Left lung (tissue), 14 donors: ENCODE measurements at places on chromosomes 12 and 14. TPM values are rescaled to one million over a fixed set of nuclear protein-coding genes. Genes with fewer than 3 reads are reported as not detected.
A peak's percentile ranks its signal among the peaks of the same experiment; 100 is the strongest.

WNT1 gene
- total RNA-seq, result not detected

TPI1 gene
- total RNA-seq, result 521 TPM

TAS2R31 gene
- 3.4 TPM for total RNA-seq

DNA sequence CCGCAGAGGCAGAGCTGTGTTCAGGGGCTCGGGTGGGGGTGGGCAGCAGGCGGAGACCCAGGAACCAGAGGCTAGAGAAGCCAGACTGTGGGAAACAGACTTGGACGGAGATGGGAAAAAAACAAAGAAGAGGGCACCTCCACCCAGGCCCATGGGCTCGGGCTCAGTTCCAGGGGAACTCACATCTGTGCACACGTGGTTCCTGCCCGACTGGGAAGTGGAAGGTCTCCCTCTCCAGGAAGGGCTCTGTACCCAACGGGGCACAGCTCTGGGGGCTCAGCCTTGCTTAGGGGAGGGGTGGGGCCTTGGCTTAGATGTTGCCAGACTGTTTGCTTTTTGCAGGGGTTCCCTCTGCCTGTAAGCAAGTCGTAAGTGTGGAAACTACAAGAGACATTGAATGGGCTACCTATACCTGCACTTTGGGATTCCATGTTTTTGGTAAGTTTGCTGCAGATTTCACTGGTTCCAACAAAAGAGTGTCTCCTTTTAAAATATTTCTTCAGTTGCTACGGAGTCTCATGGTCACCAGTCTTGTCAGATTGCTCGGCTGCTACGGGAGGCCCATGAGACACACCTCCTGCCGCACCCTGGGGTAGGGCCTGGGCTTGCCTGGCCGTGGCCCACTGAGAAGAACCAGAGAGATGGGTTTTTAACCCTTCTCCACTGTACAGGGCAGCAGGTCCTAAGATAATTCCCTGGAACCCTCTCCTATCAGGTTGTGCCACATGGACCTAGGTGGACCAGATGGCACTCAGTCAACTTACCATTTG is 127.6 kb upstream of the EVL start:
- H3K4me3 ChIP-seq, result no peak overlapping the region
- no peak for DNase-seq
- H3K27me3 ChIP-seq, result no peaks in the 10 kb centered on the region
- no peaks in the 10 kb centered on the region for H3K36me3 ChIP-seq
- H3K27ac ChIP-seq, result no peak overlapping the region

- no peaks in the 10 kb centered on the region for H3K4me1 ChIP-seq
- no peak overlapping the region for H3K4me3 ChIP-seq
- H3K27me3 ChIP-seq, result no peaks in the 10 kb centered on the region
Observed at GRCh38 chr12:16012117-16012516, 101.0 kb downstream of the DERA start.

GRCh38 chr12:13250416-13250815 is 53.9 kb downstream of the EMP1 start:
- H3K4me1 ChIP-seq, result peaks cover 2% of the 10 kb centered on the region
- no peaks in the 10 kb centered on the region for H3K36me3 ChIP-seq
- no peak overlapping the region for H3K4me3 ChIP-seq
- H3K27me3 ChIP-seq, result no peaks in the 10 kb centered on the region

- H3K4me3 ChIP-seq, result no peak overlapping the region
- no peak for DNase-seq
- H3K27me3 ChIP-seq, result no peaks in the 10 kb centered on the region
- no peak overlapping the region for H3K27ac ChIP-seq
- H3K4me1 ChIP-seq, result no peaks in the 10 kb centered on the region
- H3K36me3 ChIP-seq, result no peaks in the 10 kb centered on the region
Observed at GRCh38 chr12:79455286-79455685, 235.5 kb downstream of the PAWR start.

DNA sequence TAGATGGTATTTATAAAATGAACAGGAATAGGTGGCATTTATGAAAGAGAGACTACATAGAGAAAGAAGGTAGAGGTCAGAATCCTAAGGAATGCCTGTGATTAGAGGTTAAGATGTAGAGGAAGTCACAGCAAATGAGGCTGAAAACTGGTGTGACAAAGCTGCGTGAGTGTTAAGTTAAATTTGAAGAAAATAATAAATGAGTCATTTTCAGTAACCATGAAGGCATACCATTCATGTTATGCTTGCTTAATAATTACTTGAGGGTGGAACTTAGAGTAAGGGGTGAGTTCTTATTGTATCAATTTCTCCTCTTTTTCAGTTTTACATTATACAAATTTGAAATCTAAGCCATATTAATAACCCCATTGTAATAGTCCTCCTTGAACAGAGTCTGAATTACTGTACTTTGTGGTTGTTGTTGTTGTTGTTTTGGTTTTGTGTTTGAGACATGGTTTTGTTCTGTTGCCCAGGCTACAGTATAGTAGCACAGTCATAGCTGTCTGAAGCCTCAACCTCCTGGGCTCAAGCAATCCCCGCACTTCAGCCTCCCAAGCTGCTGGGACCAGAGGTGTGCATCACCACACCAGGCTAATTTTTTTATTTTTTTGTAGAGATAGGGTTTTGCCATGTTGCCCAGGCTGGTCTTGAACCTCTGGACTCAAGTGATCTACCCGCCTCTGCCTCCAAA is 761.5 kb downstream of the GALC start:
- H3K4me1 ChIP-seq, result no peaks in the 10 kb centered on the region
- H3K27ac ChIP-seq, result no peak overlapping the region
- H3K27me3 ChIP-seq, result no peaks in the 10 kb centered on the region
- H3K36me3 ChIP-seq, result no peaks in the 10 kb centered on the region
- no peak overlapping the region for H3K4me3 ChIP-seq

DNA sequence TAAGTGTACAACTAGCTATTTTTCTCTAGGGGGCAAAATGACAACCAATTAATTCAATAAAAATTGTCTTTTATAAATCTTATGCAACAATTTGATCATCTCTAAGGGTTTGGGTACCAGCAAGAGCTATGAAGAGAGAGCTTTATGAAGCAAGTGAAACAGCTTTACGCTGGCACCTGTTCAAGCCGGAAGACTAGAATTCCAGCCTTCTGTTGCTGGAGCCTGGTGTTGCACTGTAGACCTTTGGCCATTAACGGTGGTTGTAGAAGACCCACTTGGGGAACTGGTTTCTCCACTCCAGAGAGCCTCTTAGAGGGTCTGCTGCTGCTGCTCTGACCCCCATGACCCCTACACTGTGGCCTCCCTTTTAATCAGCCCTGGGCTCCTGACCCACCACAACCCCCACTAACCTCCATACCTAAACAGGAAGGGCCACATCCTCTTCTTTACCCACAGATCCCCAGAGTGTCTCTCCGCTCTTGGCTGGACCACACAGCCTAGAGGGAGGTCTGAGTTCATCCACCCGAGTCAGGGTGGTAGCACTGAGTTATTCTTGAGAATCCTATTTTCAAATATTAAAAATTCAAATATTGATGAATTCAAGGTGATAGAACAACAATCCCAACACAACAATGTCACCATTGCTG is 54.6 kb upstream of the STON2 start:
- H3K4me1 ChIP-seq, result peaks cover 4% of the 10 kb centered on the region
- H3K36me3 ChIP-seq, result no peaks in the 10 kb centered on the region
- no peak for DNase-seq
- H3K27ac ChIP-seq, result no peak overlapping the region

DNA sequence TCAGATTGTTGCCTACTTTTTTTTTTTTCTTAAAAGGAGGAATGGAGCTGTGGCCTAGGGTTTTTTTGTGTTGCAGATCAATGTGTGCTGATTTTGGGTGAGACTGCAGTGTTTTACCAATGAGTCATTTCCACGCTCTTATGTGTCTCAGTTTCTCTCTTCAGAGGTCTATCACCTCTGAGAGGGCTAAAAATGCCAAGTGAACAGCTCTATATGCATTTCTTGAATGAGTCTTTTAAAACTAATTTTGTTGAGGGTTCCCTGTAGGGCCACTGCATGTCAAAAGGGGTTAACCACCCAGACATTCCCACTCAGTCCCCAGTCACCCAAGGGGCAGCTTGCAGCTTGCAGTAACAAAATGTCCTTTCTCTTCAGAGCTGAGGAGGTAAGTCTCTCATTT is 24.3 kb upstream of the GLIPR1L2 start:
- no peak overlapping the region for H3K27ac ChIP-seq
- H3K36me3 ChIP-seq, result no peaks in the 10 kb centered on the region
- no peaks in the 10 kb centered on the region for H3K27me3 ChIP-seq
- H3K4me3 ChIP-seq, result no peak overlapping the region

- no peak overlapping the region for H3K27ac ChIP-seq
- H3K36me3 ChIP-seq, result no peaks in the 10 kb centered on the region
- no peaks in the 10 kb centered on the region for H3K4me1 ChIP-seq
- no peak for DNase-seq
- H3K4me3 ChIP-seq, result no peak overlapping the region
Observed at GRCh38 chr12:62588916-62589315, 122.3 kb downstream of the MON2 start.

- peaks cover 4% of the 10 kb centered on the region for H3K4me1 ChIP-seq
- no peak for DNase-seq
- H3K27me3 ChIP-seq, result no peaks in the 10 kb centered on the region
- no peak overlapping the region for H3K4me3 ChIP-seq
- no peaks in the 10 kb centered on the region for H3K36me3 ChIP-seq
Observed at GRCh38 chr14:68749487-68750475, 43.1 kb downstream of the ZFP36L1 start.

DNA sequence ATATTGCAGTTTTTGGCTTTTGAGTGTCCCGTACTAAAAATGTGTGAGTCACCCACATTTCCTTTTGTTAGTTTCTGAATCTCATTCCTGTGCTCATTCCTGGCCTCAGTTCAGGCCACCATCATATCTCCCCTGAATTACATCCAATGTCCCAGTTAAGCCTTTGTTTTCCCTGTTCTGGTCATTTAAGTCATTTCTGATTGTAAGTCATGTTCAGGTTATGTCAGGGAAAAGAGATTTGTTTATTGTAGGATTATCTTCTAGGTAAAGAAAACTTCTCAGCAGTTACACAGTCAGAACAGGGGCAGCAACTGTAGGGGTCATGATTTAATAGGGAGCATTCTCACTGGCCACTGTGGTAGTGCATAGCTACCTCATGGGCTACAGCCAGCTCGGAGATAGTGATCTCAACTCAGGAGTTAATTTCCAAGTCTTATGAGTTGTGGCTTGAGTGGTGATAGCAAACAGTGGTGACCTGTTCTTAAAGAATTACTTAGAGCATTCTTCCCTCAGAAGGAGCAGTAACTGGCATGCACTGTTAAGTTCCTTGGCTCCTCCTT is 6.7 kb downstream of the DDX47 start:
- no peak for DNase-seq
- peak overlapping the region; percentile 72 for H3K27ac ChIP-seq
- no peak overlapping the region for H3K4me3 ChIP-seq
- peaks cover 53% of the 10 kb centered on the region for H3K4me1 ChIP-seq
- H3K27me3 ChIP-seq, result no peaks in the 10 kb centered on the region

- no peaks in the 10 kb centered on the region for H3K27me3 ChIP-seq
- H3K36me3 ChIP-seq, result no peaks in the 10 kb centered on the region
- H3K4me1 ChIP-seq, result no peaks in the 10 kb centered on the region
- no peak overlapping the region for H3K27ac ChIP-seq
- H3K4me3 ChIP-seq, result no peak overlapping the region
Observed at GRCh38 chr14:87199381-87199780, 793.6 kb downstream of the GALC start.
